Stimulated activated CD4-positive, alpha-beta T cell treated with anti-CD3 and anti-CD28 coated beads, Interleukin-2, amount 100 ng/mL, for 48 hours (primary cell): ENCODE measurements at places on chromosomes 12 and 14.

DNA sequence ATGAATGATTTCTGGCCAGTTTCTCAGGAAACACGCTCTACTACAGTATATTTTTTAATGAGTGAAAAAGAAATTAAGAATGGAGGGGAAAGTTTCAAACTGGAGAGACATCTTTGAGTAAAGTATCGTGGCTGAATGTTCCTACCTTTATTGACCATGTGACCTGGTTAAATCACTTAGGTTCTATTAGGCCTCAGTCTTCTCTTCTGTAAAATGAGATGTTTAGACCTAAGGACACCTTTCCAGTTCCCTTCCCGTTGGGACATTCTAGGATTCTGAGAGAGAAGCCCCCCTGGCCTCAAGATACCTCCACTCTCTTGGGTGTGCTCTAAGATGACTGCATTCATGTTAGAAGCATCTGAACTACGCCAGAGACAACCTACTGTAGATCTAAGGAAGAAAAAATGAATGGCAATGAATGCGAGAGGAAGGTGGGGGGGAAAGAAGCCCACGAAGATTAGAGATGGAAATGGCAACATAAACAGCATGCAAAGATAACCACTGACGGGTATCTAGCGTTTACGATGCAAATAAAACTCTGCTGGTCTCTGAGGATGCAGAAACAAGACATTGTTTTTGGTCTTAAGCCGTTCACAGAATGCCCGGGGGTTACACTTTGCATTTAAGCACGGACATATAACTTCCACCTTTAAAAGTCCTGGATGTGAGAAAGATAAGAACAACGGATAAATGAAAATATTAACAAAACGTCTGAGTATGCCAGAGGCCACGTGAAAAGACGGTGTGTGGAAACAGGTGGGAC lies 599 bp upstream of the CPSF6 start:
- DNase-seq: no peak

GRCh38 chr12:90978117-90978770 lies 23.3 kb upstream of the CCER1 start:
- DNase-seq: no peak

DNA sequence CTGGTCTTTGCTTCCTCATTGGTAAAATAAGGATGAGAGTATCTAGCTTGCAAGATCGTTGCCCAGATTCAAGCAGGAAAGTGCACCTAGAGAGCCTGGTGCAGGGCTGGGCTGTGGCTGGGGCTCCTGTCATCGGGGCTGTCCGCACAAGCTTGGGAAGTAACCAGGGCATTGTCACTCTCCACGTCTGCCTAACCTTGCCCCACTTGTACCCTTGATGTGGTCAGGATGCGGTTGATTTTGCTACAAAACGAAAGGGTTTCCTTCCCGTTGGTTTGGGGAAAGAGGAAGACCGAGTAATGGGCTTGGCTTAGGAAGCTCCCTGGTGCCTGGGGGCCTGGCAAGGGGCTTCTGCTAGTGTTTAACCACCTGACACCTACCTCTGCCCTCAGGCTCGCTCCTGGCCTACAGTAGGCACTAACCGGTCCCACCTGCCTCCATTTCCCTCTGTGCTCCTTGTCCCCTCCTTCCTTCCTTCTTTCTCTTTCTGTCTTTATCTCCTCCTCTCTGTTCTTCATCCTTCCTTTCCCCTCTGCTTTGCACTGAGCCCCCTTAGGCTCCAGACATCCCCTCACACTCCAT lies 21.8 kb downstream of the MVK start:
- peak; percentile 30 for DNase-seq

GRCh38 chr12:25824734-25825133 lies 133.7 kb upstream of the RASSF8 start:
- DNase-seq: no peak

GRCh38 chr14:102779574-102780315 lies 2.5 kb downstream of the TRAF3 start:
- no peak for DNase-seq

GRCh38 chr12:121748571-121749265 lies 36.2 kb downstream of the TMEM120B start:
- no peak for DNase-seq

DNA sequence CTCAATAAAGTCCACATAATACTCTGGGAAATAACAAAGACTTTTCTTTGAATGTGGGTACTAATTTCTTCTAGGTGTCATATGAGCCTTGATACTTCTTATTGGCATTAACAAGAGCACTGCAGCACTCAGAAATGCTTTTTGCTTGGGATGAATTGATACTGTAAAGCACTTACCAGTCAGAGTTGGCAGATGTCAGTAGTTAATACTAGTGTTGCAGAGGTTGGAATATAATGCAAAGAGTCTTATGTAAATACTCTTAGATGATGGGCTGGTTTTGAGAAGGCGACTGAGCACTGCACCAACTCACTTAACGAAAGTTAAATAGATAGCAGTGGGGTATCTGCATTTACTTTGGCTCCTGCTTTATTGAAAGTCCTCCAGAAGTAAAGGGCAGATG lies 25.6 kb upstream of the MBIP start:
- DNase-seq: no peak

DNA sequence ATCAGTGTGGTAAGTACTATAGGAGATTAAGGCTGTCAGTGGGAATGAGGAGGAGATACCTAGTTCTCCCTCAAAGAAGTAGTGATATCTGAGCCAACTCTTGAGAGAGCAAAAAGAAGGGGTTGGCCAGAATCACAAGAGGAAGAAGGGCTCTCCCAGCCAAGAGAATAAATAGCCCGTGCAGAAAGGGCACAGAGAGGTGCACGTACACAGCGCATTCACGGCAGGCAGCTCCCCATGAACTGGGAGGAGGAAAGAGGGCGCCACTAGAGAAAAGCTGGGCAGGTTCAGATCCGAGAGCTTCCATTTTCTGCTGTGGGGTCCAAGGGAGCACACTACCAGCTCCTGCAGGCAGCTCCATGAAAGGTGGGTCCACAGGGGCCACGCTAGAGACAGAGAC lies 59.9 kb downstream of the PPP2R5E start:
- DNase-seq: no peak

DNA sequence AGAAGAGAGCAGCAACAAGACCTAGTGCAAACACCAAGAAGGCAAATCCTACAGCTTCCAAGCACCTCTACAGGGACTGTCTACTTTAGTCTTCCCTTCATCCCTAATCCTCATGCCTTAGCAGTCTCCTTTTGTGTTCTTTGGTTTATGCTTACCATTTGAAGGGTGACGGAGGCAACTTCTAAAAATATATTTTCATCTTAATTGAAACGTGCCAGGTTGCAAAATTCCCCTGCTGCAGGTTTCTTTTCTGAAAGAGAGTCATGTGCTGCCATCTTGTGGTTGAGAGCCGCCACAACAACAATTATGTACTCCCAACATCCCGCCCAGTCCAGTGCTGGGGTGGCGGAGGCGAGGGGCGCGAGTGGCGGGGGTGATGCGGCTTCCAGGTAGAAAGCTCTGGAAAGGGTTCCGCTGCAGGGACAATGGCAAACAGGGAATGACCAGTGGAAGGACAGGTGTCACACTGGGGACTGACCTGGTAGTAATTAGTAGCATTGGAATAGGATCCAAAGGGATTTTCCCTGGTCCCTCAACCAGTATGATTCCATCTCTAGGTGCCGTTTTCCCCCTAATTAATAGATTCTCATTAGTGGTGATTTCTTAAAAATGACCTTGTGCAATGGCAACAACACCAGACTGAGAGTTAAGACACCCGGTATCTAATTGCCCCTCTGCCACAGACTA lies 80.3 kb upstream of the GNG2 start:
- DNase-seq: peak; percentile 61

DNA sequence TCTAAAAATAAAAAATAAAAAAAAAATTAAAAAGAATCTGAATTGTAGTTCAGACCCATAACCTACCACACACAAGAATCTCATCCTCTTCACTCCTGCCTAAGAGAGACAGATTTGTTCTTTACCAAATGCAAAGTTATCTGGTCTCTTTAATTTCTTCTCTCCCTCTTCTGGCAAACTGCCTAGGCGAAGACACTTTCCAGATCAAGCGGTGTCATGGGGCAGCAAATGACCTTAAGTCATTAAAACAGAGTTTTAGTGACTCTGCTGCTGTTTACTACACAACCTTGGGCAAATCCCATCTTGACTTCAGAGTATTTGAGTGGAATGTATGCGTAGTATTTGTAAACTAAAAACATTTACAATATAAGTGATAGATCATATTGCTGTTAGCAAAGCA lies 60.9 kb upstream of the NID2 start:
- DNase-seq: no peak

GRCh38 chr12:90989686-90990111 lies 15.1 kb downstream of the EPYC start:
- DNase-seq: no peak

GRCh38 chr14:87615047-87615446 lies 377.9 kb downstream of the GALC start:
- no peak for DNase-seq

DNA sequence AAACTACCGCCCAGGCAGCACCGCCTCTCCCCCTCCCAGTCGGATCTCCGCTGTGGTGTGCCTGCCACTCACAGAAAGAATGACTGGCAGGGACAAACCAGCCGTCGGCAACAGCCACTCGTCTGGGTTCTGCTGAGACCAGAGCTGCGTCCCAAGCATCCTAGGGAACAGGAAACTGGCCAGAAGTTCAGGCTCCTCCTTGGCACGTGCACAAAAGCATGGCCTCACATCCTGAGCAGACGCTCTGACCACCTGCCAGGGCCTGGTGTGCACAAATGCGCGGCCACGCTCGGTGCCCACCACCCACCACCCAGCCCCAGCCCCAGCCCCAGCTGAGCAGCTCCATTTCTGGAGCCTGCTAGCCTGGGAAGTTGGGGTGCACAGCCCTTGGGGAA lies 214.8 kb downstream of the DPF3 start:
- no peak for DNase-seq

GRCh38 chr12:108518101-108518715 lies 3.1 kb downstream of the FICD start:
- no peak for DNase-seq

- no peak for DNase-seq
Measured at GRCh38 chr12:103846415-103846814, 5.4 kb upstream of the NT5DC3 start.

- DNase-seq: no peak
Measured at GRCh38 chr12:81974762-81975161, 215.6 kb upstream of the PPFIA2 start.

GRCh38 chr12:49764126-49764525 lies 22.8 kb downstream of the TMBIM6 start:
- DNase-seq: no peak

GRCh38 chr14:67623114-67623513 lies 3.4 kb downstream of the ARG2 start:
- no peak for DNase-seq

DNA sequence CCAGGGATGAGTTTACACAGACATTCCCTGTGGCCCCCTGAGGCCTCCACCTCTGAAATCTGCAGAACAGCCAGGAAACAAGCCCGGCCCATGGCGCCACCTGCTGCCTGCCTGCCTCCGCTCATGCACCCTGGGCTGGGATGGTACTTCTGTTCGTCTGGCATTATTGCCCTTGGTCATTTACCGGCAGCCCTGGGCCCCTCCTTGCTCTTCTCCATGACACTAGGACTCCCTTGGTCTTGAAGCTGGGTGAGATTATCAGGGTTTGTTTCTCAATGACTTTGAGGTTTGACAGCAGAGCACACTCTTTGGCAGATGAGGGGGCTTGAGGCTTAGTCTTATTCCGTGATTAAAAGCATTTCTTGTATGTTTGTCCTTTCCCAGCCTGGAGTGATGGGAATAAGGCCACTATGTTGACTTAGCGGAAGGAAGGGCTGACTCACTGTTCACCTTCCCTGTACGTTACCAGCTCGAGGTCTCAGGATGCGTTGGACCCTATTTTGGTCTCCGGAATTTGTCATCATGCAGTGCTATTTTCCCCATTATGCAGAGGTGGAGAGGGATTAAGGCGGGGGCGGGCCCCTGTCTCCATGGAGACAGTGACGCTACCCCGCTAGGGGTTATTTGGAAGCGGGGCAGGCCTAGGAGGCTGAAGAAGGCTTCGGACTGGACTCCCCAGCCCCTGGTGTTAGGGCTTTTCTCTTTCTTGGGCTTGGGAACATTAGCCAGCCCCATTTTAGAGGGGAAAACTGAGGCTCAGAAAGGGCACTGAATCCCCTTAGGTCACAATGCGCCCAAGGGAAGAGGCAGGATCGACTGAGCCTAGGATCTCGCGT lies 706 bp upstream of the PEX5 start:
- peak; percentile 65 for DNase-seq

DNA sequence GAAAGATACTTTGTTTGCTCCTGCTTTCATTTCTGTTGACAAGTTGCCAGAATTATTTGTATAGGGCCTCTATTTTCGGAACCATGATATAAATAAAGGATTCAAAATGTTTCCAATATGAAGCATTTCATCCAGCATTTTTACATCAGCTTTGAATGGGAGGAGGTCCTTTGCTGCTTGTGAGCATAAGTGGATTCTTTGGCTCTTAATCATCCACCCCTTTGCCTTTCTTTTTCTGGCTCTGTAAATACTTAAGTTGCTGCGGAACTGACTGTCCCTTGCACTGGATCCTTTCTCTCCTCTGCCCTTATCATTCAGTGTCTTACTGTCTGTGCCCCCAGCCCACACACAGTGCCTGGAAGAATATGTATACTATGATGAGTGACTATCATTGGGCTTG lies 357.3 kb upstream of the RGS6 start:
- no peak for DNase-seq

- peak; percentile 26 for DNase-seq
Measured at GRCh38 chr12:716506-716905, 35.9 kb upstream of the WNK1 start.

- no peak for DNase-seq
Measured at GRCh38 chr12:79933532-79934264, 1.2 kb downstream of the PPP1R12A start.

DNA sequence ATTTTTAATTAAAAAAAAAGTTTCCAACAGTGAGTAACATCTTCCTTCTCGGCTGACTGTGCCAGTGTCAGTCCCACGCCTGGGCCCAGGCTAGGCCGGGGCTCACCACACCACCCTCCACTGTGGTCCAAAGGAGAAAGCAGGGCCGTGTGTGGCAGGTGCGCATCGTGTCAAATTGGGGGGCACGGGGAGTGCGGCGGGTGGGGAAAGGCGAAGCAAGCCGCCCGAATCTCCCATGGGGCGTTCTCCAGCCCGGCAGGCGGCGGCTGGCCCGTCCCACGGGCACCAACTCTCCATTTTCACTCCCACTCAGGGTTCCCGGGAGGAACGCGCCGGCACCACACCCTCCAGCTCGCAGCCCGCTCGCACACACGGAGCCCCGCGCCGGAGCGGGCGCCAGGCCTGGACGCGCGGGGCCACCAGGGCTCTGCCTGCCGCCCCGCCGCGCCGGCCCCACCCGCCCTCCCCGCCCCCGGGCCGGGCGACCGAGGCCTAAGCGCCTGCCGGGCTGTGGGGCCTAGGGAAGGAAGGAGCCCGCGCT lies 604 bp downstream of the EEA1 start:
- peak; percentile 38 for DNase-seq

DNA sequence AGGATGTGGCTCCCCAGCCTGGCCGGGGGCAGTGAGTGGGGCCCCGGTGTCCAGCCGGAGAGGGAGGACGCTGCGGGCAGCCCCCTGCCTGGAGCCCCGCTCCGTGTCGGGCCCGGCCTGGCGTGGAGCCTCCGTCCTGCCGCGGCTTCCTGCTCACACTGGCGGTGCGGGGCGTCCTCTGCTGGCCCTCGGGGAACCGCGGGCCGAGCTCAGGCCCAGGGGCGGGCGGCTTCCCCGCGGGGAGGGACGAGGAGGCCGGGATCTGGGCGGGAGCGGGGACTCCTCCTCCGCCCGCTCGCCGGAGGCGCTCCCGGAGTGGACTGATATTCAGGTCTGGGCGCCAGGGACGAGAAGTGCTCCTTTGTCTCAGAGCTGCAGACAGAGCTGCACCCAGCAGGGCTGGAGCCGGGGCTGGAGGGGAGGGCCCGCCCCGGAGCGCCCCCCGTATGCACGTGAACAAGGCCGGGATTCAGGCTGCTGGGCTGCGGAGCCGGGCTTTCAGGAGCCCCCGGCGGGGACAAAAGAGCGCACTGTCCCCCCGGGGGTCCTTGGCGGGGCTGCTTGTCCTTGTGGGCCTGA lies 2.2 kb downstream of the MMP17 start:
- peak; percentile 37 for DNase-seq
